ENCODE measurements at places on chromosomes 2 and 18.

DNA sequence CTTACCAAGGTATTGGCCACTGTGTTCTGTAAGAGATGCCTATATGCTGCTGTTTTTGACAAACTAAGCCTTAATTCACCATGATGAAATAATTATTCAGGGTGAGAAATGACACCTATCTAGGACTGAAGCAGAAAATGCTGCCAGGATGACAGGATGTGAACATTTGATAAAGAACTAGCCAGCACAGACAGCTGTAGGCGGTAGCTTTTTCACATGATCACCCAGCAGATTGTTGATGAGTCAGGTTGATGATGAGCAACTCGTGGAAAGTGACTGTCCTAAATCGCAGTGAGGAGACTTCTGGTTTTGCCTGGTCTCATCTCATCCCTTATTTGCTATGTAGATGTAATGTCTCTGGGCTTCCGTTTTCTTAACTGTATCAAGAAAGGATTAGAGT is 144.1 kb downstream of the PRPF40A start:
- DNase-seq = peak; percentile 93

DNA sequence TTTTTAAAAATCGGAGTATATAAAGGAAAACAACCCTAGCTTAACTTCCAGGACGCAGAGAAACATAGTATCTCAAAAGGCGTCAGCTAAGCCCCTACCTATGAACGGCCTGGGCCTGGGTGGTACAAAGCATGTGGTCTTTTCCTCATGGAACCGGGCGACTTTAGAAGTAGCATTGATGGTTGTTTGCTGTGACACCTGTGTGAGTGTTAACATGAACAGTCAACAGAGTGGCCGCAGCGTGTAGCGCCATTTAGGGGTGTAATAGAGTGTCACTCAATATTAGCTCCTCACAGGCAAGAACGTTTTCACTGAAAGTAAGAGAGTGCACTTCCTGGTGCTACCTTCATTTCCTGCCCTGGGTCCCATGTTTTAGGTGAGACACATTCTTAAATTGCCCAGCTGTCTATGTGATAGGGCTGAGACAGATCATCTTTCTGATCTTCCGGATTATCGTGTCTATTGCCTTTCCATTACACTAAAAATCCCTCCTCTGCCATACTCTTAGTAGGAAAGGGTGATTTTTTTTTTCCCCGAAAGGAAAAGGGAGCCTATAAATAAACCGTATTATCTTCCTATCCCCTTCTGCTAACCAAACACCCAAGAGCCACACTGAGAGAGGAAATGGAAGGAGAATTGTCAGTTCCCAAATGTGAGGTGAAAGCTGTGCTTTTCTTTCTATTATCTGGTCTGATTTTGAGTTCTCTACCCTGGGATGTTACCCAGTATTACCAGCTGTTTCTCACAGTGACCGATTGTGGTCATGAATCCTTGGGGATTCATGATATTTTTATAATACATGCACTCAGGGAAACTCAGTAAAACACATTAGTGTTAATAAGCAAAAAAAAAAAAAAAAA is 1.3 kb downstream of the GORASP2 start:
- peak; percentile 27 for DNase-seq

- peak; percentile 55 for DNase-seq
Measured at GRCh38 chr2:18404708-18405107, 155.7 kb downstream of the RDH14 start.

DNA sequence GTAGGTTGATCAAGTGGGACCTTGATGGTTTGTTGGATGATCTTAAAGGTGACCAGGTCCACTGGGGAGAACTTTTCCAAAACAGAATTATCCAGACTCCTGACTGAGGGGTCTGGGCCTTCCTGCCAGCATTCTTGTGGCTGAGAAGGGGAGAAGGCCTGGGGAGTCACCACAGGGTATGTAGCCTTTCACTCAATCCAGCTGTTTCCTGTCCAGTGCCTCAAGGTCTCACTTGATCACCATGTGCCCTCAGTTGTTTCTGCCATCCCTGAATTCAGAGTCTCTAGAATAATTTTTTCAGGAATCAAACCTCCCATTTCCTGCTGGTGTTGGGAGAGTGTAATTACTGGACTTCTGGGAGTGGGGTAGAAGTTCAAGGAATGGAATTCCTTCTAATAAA is 54.4 kb upstream of the TANC1 start:
- DNase-seq = no peak

DNA sequence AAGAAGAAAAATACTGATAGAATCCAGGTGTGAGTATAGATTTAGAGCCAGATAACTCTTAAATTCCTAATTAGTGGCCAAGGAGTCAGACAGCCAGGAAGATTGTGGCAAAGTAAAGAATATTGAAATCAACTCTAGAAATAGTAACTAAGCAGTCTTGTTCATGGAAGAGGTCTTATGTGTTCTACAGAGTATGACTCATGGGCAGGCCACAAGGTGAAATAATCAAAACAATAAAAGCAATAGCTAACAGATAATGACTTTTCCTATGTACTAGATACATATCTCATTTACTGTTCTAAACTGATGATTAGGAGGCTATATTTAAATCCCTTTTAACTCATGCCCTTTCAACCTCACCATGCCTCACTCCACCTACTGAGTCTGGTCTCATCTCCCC is 227.4 kb upstream of the COL3A1 start:
- DNase-seq = peak; percentile 24

GRCh38 chr18:11943551-11943950 is 35.4 kb upstream of the MPPE1 start:
- DNase-seq = no peak

DNA sequence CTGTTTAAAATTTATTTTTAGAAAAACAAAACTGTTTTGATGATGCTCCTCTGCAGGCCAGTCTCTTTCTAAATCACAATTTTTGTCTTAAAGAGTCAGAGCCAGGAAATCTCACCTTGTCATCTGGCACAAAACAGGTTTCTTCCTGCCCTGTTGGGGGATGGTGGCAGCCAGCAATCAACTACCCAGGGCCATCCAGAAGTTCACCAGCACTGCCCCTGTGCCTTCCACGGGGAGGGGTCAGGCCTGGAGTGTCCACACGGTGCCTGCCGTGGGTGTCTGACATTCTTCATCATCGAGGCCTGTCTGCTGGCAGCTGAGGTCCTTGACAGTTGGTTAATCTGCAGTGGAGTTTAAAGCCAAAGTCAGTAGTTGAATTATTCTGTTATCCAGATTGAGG is 40.0 kb upstream of the BMP10 start:
- DNase-seq = no peak
